ENCODE measurements at places on chromosomes 5 and 9. TPM values are rescaled to one million over a fixed set of nuclear protein-coding genes. Genes with fewer than 3 reads are reported as not detected.

DNA sequence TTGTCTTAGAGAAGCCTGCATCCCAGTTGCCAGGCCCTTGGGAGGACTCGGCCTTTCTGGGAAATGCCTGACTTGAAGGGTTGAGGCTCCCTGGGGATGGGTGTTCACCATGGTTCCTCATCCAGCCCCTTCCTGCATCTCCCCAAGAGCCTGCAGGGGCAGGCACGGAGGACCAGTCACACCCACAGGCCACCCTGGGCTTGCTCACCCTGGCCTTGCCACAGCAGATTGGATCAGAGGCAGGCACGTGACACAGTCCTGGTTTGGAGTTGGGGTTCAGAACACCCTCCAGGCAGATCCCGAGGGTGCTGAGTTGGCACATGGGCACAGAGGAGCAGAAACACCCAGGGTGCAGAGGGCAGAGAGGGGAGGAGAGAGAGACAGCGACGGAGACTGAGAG is 286.1 kb downstream of the PBX3 start:
- no peak for DNase-seq

GRCh38 chr5:138276402-138277054 is 2.1 kb upstream of the GFRA3 start:
- peak; percentile 5 for DNase-seq

IL9 gene
- total RNA-seq = not detected

GRCh38 chr9:92820964-92821363 is 56.3 kb upstream of the BICD2 start:
- no peak for DNase-seq

DNA sequence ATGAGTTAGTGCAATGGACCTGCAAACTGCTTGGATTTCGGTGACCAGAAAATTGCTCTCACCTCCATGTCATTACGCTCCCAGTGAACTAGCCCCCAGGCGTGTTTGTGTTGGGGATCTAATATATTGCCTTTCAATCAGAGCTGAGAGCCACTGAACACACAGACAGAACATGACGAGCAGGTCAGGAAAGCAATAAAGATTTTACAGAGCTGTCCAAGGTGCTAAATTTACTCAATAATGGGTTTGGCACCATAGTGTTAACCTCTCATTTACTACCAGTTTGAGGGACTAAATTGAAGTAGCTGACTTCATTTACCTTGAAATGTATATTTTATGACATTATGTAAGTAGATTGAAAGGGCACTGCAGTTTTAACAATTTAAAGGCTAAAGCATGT is 383.0 kb downstream of the EBF1 start:
- DNase-seq = no peak

Data from bronchial epithelial cell (primary cell).